ENCODE measurements at places on chromosomes 2 and 18. TPM values are rescaled to one million over a fixed set of nuclear protein-coding genes. Genes with fewer than 3 reads are reported as not detected.

GRCh38 chr2:241870081-241870541 is 582 bp downstream of the RTP5 start:
- peak; percentile 56 for DNase-seq

The MC5R gene
- not detected for total RNA-seq

DNA sequence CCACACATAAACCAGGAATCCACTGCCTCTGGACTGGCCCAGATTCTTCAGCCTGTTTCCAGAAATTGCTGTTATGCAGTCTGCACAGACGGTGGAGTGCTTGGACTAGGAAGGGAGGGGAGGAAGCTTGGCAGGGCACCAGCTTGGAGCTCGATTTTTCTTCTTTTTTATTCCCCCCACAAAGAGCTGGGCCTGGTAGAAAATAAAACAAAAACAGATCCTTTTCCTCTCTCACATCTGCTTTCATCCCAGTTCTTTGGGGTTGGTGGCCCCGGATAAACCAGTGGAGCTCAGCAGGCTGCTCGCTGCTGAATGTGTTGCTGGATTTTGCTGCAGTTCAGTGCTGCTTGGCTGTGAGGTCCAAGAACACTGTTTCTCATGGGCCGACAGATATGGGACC is 16.0 kb downstream of the LRRTM1 start:
- DNase-seq = no peak

DNA sequence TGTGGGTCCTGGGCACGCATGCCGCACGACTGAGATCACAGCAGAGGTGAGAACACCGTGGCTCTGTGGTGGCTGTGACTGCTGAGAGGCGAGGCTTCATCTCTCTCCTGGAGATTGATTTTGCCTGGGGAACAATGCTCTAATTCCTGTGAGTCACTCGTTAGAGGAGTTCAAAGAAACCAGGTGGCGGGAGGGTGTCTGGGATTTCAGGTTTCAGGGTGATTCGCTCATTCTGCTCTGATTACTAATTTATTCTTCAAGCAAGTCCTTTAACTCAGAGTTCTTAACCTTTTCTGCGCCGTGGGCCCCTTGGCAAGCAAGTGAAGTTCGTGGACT is 56.3 kb downstream of the GLI2 start:
- DNase-seq = no peak

- DNase-seq = no peak
Observed at GRCh38 chr18:8501044-8501443, 108.2 kb upstream of the RAB12 start.

- no peak for DNase-seq
Observed at GRCh38 chr2:65866148-65866547, 433.7 kb upstream of the SPRED2 start.

DNA sequence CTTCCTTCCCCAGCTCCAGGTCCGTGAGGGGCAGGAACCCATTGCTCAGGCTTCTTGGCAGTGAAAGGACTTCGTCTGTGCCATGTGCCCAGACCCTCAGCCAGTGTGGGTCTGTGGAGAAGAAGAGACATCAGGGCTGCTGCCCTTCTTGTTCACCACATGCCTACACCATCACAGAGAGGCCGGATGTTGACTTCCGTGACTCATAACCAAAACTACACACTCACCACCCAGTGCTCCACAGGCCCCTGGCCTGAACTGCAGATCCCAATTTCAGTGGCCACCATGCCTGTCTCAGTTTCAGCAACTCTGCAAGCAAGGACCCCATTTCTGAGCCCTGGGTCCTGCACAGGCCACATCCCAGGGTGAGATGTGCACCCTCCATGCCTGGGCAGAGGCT is 332.6 kb upstream of the SALL3 start:
- DNase-seq = no peak

GRCh38 chr2:148515976-148516375 is 128.6 kb upstream of the EPC2 start:
- DNase-seq = no peak

DNA sequence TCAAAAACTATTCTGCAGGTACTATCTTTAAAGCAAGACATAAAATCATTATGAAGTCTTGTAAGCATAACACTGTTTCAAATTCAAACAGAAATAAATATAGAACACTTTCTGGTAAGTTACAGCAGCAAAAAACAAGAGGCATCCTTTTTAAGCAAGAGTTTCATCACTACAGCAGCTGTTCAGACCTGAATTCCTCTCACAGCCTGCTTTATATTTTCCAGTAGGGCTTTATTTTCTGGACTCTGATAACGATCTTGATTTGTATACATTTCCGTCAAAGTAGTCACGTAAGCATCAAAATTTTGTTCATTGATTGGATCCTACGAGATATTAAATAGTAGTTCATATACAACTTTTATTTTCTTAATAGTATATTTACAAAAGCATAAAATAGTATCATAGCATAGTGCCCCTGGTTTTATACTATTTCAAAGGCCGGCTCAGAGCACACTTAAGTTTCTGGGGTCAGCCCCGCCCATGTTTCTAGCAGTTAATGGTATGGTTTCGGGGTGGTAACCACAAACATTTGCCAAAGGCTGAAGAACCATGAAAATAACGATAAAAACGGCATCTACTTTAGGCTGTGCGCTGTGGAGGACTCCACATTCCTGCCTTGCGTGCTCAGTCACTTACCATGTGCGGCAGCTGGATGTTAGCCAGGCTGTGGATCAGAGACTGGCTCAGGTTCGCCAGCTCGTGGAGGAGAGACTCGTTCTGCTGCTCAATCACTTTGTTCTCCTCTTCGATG is 47.5 kb upstream of the PXDN start:
- DNase-seq = peak; percentile 72

DNA sequence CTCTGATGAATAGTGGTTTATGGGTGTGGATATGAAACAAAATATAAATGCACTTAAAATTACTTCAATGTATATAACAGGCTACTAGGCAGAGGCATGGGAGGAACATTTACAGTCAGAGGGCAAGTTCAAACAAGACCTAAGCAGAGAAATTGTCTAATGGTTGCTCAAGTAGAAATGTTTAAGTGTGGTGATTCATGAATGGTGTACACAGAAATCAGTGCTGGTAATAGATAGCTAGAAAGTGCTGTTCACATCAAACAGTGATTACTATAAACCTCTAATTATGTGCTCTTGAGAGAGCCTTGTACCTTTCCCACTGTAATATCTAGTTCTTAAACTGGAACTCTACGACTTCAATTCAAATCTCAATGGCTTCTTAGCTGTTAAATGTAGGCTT is 485.1 kb downstream of the NRXN1 start:
- DNase-seq = no peak

- DNase-seq = no peak
Observed at GRCh38 chr2:105857076-105857740, 112.5 kb downstream of the NCK2 start.

DNA sequence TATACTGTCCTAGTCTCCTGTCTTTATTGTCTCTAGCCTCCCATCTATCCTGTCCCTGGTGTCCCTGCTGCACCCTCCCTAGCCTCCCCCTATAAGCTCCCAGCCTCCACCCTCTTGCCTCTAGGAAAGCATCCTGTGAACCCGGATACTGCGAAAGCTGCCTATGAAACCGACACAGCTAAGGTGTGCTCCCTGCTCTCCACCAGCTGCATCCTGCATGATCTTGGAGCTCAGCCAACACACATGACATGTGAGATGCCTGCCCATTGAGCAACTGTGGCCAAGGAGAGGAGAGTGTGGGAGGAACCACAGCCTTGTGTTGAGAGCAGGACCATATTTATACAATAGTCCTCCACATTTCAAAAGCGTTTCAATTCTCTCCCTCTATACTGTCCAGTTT is 187.1 kb downstream of the ZBTB7C start:
- DNase-seq = peak; percentile 57

The RAMP1 gene
- 105 TPM for total RNA-seq

The DNER gene
- total RNA-seq = 0.15 TPM

The REG3A gene
- not detected for total RNA-seq

The MYO7B gene
- total RNA-seq = 0.55 TPM

DNA sequence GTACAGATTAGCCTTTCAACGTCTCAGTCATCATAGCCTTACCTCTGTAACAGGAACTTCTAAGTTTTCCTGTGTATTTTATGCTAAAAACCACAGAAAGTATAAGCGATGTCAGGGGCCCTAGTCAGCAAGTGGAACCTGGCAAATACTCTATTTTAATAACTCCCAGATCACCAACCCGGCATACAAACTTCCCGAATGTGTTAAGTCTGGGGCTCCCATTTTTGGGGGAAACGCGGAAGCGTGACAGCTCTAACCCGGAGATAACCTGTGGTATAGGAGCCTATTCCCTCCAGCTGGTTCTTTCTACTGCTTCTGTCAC is 574 bp downstream of the NIFK start:
- no peak for DNase-seq

DNA sequence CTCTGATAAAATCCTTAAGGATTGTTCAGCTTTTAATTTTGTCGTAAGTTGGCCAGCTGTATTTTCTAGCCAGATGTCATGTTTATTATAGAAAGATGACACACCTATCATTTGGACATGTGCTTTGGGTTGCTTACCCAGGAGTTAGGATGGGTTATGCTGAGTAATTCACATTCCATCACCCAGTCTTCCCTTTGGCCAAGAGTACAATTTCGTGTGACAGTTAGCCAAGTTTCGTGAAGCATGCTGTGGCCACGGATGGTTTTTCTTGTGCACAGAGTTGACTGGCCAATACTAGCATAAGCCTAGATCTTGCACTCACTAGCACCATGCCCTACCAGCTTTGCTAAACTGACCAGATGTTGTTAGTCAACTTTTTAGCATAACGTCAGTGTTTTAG is 5.8 kb downstream of the MAPRE3 start:
- no peak for DNase-seq

DNA sequence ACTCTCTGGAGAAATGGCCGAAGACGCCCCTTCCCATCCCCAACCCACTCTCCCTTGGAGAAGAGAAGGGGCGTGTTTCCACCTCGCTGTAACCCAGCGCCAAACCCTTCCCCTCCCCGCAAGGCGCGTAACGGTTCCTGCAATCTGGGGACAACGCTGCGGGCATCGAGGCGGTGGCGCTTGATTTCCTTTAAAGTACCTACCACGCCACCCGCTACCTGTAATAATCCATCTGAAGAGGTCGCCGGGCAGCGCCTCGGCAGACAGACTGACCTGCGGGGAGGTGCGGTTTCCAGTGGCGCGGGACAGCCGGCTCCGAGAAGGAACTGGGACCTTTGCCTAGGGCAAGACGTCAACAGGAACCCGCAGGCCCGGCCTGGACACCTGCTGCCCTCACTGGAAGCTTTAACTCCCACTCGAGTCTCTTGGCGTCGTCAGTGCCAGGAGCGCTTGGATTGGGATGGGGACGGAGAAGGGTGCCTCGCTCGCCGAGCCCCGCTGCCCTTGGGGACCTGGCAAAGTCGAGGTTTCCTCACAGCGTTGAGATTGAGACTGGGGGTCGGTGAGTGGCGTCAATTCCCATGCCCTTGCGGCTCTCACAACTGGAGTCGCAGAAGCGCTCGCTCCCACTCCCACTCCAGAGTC is at the start of gene CYP1B1:
Gene CYP1B1 (minus strand): TSS at position 645 of the 645 bp plus-strand sequence. CDS start 763 bp downstream, outside the sequence.
- peak; percentile 37 for DNase-seq

The LDLRAD4 gene
- total RNA-seq = 5.7 TPM

The CDKL4 gene
- total RNA-seq = 0.44 TPM

The IL1RL1 gene
- total RNA-seq = 2.9 TPM

DNA sequence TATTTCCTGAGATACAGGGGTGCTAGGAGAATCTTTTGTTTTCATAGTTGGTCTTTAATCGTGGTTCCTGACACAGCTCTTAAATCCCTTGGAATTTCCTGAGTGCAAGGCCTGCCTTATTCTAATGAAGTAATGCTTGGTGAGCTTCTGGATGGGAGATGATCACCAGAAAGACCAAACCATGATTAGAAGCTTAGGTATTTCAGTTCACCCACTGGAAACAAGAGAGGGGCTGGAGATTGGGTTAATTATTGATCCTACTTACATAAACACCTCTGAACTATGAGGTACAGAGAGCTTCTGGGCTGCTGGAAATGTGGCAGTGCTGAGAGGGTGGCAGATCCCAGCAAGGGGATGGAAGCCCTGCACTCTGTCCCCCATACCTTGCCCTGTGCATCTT is 406.8 kb downstream of the THSD7B start:
- no peak for DNase-seq

DNA sequence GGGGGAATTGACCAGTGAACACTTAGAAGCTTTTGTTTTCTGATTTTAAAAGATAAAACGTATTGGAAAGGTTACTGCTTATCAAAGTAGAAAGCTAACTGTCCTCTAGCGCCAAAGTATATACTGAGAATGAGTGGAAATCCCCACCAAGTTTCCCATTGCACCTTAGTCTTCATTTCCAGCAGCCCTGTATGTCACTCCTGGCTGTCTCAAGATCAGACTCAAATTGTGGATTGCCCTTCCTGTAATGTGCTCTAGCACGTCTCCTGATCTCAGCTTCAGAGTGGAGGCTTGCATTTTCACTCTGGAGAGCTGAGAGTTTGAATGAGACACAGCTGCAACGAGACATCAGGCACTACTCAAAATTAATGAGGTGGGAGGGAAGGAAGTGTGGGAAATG is 26.6 kb downstream of the MFF start:
- no peak for DNase-seq

The SIX3 gene
- not detected for total RNA-seq

The SLC16A14 gene
- total RNA-seq = 0.46 TPM

GRCh38 chr18:55088000-55088401 is 128.7 kb upstream of the CCDC68 start:
- DNase-seq = no peak

The ABCG8 gene
- total RNA-seq = not detected

DNA sequence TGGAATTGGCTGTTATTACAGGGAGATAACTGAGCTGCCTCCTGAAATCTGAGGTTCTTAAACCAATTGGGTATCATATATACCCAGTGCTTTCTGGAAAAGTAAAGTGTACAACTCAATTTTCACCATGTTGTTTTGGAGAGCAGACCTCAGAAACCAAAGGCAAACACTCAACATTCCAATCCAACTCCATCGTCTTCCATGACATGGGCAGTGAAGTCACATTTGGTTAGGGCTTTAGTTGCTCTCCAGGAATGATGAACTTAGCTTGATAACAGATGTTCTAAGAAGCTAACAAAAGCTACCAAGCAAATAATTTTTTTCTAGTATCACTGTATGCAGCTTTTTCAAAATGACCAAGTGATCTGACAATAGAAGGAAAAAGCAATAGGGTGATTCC is 107.0 kb upstream of the SLC35G4 start:
- DNase-seq = no peak

GRCh38 chr2:33443274-33443829 is 33.1 kb upstream of the RASGRP3 start:
- DNase-seq = no peak

The ST3GAL5 gene
- 10.1 TPM for total RNA-seq

DNA sequence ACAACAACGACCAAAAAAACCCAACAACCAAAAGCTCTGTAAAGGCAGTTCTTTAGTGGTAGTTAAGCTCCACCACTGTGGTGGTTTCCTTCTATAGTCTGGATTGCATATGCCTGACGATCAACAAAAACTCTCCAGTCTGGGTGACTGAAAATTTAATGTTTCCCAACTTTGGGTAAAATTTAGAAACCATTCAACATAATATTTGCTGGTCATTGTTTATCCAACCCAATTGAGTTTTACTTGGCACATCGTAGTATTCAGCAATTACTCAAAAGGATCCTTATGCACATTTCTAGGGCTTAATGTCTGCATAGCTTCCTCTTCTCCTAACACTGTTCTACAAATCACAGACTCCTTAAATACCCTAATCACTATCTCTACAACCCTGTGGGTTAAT is 1080.2 kb upstream of the NRXN1 start:
- no peak for DNase-seq

- no peak for DNase-seq
Observed at GRCh38 chr2:229586012-229586411, 128.3 kb downstream of the DNER start.

The ACMSD gene
- total RNA-seq = not detected

- no peak for DNase-seq
Observed at GRCh38 chr2:156702541-156702940, 266.4 kb downstream of the GPD2 start.

Measured in psoas muscle (tissue), 8 donors.